ENCODE measurements at places on chromosomes 2 and 18. TPM values are rescaled to one million over a fixed set of nuclear protein-coding genes. Genes with fewer than 3 reads are reported as not detected.

ERMN gene
- 2.7 TPM for total RNA-seq

STRADB gene
- 21.2 TPM for total RNA-seq

CHST9 gene
- not detected for total RNA-seq

MALL gene
- not detected for total RNA-seq

COLEC11 gene
- not detected for total RNA-seq

SALL3 gene
- total RNA-seq: not detected

SLC11A1 gene
- not detected for total RNA-seq

ACADL gene
- total RNA-seq: not detected

ARHGAP25 gene
- total RNA-seq: 43.0 TPM

ABCG5 gene
- total RNA-seq: not detected

COL4A4 gene
- not detected for total RNA-seq

PLGLB1 gene
- total RNA-seq: 0.50 TPM

ADAM23 gene
- 0.07 TPM for total RNA-seq

DQX1 gene
- total RNA-seq: 2.3 TPM

STARD7 gene
- 159 TPM for total RNA-seq

RAB6C gene
- not detected for total RNA-seq

ARHGAP15 gene
- total RNA-seq: 91.4 TPM

COLEC12 gene
- total RNA-seq: not detected

COPS8 gene
- 54.7 TPM for total RNA-seq

THSD7B gene
- not detected for total RNA-seq

MAIP1 gene
- 29.6 TPM for total RNA-seq

SCYGR7 gene
- not detected for total RNA-seq

IL1RL2 gene
- 0.75 TPM for total RNA-seq

UGT1A1 gene
- total RNA-seq: not detected

SOWAHC gene
- total RNA-seq: 0.34 TPM

AOX1 gene
- 0.49 TPM for total RNA-seq

SATB2 gene
- not detected for total RNA-seq

G6PC2 gene
- total RNA-seq: not detected

TCF23 gene
- total RNA-seq: not detected

CGREF1 gene
- total RNA-seq: 15.8 TPM

DNPEP gene
- total RNA-seq: 61.1 TPM

NDC80 gene
- 117 TPM for total RNA-seq

OSBPL1A gene
- total RNA-seq: 2.3 TPM
